NCI-H1417 (cell line): ENCODE measurements at places on chromosomes 12 and 14.
A peak's percentile ranks its signal among the peaks of the same experiment; 100 is the strongest.

GRCh38 chr12:121992059-121992879, 29.4 kb upstream of the BCL7A start:
- DNase-seq, result no peak

GRCh38 chr12:111411185-111411764, 5.6 kb downstream of the SH2B3 start:
- no peak for DNase-seq

DNA sequence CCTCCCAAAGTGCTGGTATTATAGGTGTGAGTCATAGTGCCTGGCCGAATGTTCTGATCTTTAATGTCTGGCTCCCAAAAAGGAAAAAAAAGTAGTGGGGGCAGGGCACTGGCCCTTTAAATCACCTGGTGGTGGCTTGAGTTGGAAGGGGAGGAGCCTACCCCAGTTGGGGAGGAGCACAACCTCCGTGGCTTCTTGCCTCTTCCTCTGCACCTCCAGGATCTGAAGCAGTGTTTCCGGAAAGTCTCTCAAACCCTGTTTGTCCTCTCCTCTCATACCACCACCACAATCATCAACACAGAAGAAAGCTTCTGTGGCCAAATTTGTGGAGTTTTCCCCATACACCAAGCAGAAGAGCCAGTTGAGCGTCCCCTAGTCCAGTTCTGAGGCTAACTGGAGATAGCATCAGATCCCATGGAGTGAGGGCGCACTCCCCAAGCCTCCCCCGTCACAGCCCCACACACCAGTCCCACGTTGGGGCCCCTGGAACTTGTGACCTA, 24.3 kb upstream of the RCOR1 start:
- no peak for DNase-seq

GRCh38 chr12:15180325-15180724, 40.9 kb downstream of the RERG start:
- DNase-seq, result no peak

DNA sequence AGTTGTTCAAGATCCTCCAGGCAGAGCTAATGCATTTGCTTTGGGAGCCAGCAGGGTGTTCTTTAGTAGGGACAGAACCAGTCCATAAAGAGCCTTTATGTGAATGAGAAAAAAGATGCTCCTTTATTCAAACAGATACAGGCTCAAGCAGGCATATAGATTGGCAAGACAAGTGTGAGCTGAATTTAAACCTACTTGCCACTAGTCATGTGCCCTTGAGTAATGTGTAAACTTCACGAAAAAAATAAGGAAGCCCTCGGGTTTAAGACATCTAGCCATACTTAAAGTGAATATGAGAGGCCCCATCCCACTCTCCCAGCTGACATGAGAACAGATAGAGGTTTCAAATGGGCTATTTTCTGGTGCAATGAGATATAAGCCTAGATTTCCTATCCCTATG, 43.1 kb upstream of the STRAP start:
- DNase-seq, result no peak

DNA sequence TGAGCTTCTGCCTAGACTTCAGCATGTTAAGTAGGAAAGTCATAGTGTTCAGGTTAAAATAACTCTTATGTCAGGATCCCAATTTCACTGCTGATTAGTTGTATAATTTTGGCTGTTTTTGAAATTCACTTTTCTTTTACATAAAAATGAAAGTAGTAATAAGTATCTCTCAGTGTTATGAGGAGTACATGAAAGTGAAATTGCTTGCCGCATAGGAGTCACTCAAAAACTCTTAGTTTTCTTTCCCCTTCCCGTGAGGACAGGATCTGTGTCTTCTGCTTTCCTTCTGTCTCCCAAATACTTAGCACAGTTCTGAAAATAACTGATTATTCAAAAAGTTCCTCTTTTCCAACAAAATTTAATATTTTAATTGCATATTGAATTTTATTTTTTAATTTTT, 100.5 kb downstream of the SLC38A4 start:
- DNase-seq, result no peak

DNA sequence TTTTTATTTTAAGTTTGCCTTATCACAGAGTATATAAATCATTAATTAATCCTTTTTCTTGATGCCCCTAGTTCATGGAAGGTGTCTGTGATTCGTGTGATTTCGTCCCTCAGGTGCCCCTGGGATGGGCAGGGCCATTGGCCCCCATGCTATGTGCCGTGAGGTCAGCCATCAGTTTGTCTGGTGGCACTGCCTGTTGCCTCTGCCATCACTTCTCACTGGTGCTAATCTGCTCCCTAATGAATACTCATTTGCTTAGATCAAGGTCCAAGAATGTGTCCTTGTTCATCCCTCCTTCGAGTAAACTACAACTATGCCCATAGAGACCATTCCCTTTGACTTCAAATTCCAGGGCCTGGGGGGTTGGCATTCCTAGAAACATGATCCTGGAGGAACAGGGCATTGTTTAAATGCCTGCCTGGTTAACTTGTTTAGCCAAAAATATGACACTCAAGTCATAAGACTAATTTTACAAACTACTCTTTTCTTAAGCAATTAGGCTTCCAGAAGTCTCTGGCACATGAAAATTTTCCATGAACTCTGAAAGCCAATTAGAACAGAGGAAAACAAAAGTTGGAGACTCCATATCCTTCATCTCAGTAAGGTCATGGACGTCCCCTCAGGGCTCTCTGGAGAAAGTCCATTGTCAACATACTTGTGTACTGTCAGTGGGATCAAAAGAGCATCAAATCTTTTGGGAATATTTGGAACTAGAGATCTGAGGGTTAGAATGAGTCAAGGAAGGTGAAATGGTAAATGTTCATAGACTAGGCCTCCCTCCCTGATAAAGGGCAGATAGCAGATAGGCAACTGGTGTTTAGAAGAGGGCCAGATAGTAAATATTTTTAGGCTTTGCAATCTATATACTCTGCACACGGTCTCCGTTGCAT, 90.9 kb upstream of the PLXNC1 start:
- no peak for DNase-seq

- no peak for DNase-seq
Observed at GRCh38 chr12:401235-402028, at the start of gene CCDC77. Gene CCDC77 (plus strand): TSS chr12:401644. CDS start chr12:409384, 7,740 bp downstream.

- no peak for DNase-seq
Observed at GRCh38 chr14:60650373-60650961, 1.2 kb upstream of the SIX1 start.

GRCh38 chr14:25117342-25117741, 67.4 kb upstream of the STXBP6 start:
- DNase-seq, result no peak

GRCh38 chr12:30828686-30829085, 73.9 kb upstream of the CAPRIN2 start:
- DNase-seq, result no peak

DNA sequence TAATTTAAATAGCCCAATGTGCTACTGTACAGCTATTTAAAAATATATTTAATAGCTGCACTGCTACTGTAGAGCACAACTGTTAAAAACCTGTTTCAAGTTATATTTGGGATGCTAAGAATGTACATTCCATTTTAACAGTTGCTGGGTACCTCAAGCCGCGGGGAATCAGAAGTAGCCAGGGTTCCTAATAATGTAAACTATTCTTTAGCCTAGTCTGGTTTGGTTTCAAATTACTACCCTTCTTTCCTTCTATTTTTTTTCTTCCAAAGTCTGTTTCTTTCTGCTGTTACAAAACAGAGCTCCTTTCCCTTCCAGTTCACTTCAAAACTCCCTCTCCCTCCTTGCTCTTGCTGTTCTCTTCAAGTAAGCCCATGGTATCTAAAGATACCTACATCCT, 21.3 kb downstream of the SCAF11 start:
- no peak for DNase-seq

- DNase-seq, result no peak
Observed at GRCh38 chr14:97956581-97957340, 1159.6 kb downstream of the VRK1 start.

DNA sequence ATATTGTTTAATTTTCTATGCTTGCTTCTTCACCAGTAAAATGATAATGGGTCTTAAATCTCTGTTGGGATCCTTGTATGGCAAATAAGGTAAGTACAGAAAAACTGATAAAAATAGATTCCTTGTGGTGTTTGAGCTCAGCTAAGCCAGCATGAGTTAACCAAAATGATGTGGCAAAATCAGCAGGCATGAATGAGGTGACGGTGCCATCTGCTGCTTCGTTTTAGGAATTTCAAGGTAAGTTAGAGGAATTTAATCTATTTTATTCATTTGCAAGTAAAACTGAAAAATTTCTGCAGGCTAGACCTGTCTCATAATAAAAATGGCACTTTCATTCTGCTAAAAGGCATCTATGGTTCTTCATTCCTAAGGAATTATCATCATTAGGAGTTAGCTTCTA, 10.0 kb upstream of the CLEC7A start:
- peak; percentile 25 for DNase-seq

DNA sequence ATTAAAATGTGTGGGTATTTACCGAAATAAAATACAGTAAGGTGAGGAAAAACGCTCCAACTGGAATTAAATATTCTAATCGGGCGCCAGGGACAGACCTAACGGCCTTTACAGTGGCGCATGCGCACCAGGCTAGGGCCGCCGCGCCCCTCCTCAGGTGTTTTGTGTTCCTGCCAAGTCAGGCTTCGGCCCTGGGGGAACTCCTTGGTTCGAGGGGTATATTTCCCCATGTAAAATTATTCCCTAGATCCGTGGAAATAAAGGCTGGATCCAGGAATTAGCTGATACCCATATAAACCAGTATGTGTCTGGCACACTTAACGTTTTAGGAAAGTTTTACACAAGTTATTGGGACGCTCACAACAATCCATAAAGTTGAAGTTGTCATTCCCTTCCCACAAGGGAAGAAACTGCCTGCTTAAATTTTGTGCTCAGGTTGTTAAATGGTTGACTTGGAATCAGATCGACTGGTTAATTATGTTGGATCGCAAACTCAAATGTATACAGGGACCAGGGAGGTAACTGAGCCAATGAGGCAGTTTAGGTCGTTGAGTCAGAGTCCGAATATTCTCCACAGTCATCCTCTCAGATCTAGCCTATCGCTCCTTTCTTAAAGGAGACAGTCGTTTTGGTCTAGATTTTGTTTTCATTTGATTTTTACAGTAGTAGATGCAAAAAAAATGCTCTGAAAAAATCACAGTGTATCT, 621 bp upstream of the ANAPC7 start:
- peak; percentile 83 for DNase-seq

- DNase-seq, result no peak
Observed at GRCh38 chr12:67450441-67450840, 181.3 kb downstream of the CAND1 start.

DNA sequence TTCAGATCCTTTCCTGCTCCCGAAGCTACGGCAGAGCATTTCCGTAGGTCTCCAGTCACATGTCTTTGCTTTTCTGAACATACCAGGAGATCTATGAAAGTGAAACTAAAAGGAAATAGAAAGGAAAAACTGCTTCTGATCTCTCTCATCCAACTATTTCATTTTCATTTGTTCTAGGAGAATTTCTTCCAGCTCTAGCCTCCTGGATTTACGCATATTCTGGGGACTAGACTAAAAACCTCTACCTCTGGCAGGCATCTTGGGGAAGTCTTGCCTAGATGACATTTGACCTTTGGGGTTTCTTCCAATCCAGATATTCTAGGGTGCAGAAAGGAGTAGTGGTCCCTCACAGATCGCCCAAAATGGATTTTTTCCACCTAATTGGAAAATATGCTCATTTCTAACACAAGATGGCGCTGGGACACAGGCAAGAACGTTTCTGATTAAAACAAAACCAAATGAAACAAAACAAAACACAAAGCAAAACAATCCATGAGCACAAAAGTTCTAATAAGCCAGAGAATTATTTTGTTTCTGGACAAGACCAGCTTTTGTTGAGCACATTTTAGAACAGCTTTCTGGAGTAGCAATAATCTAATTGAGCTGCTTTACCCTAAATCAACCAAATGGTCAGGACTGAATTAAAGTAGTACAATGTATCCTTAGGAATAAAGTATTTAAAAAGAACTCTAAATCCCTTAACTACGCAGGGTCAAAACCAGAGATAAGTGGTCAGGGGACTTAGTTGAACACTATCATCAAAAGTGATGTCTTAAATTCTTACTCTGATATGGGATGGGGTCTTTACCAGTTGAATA, 12.3 kb upstream of the PARP11 start:
- peak; percentile 23 for DNase-seq

GRCh38 chr12:111102102-111102739, 181.8 kb upstream of the MYL2 start:
- DNase-seq, result no peak

DNA sequence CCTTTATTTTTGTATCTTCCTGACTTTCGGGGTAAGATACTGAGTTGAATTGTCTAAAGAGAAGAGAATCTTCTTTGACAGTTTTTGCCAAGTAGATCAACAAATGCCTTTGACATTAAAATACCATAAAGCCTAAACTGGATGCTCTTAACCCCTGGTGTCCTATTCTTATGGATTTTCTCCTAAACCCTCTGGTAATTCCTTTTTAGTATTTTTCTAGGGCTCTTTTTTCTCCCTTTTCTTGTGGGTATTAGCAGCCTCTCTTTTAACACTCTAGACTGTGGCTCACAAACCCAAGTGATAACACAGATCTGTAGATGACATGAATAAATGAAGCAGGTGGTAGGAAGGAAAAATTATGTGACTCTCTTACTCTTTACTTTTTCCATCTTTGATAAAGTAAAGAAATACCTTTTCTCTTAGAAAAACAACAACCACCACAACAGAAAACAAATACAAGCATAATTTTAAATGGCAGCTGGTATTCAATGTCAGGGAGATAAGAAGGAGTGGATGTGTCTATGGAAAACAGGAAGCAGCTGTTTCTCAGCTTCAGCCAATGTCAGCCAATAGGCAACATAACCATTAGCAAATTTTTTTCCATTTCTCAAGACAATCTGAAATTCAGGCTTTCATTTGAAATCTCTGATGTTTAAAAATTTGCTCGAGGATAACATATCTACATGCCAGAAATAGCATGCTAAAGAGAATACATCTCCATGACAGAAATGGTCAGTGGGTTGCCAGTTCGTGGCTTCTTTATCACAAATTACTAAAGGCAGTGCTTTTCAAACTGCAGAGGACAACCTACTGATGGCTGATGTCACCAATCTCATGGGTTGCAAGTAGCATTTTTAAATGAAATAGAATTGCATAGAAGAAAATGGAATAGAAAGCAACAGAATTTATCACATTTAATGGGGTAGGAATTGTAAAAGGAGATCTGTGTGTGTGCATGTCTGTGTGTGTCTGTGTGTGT, 123.1 kb upstream of the KRR1 start:
- DNase-seq, result no peak

GRCh38 chr12:26651566-26652188, 181.3 kb downstream of the ITPR2 start:
- peak; percentile 64 for DNase-seq

DNA sequence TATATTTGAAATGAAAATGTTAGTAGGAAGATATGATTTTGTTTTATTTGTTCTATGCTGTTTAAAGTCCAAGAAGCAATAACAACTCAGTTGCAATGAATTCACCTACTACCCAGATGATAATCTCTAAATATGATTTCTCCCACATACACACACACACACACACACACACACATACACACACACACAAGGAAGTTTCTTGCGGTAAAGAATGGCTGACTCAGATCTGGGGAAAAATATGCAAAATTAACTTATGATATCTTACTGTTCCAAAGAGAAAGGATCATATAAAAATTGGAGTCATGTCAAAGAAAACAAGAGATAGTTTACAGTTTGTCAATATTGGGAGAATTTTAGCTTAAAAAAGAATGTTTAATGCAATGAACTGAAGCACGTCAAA, 456.7 kb downstream of the SLC16A7 start:
- DNase-seq, result no peak

GRCh38 chr12:51883295-51883694, 4.6 kb upstream of the ANKRD33 start:
- no peak for DNase-seq
